Right ventricle myocardium superior (tissue), 1 donor: ENCODE measurements at places on chromosomes 2 and 18. TPM values are rescaled to one million over a fixed set of nuclear protein-coding genes. Genes with fewer than 3 reads are reported as not detected.

SPAG16 gene
- total RNA-seq: 17.8 TPM

DOK6 gene
- total RNA-seq: 5.2 TPM

GPR39 gene
- not detected for total RNA-seq

ITGA4 gene
- total RNA-seq: 0.89 TPM

MROH2A gene
- total RNA-seq: not detected

FBLN7 gene
- total RNA-seq: 0.38 TPM

CRACDL gene
- total RNA-seq: 4.4 TPM
